ENCODE measurements at places on chromosomes 12 and 14. TPM values are rescaled to one million over a fixed set of nuclear protein-coding genes. Genes with fewer than 3 reads are reported as not detected.
A peak's percentile ranks its signal among the peaks of the same experiment; 100 is the strongest.

Gene ITGA7
- 76.1 TPM for polyA plus RNA-seq

DNA sequence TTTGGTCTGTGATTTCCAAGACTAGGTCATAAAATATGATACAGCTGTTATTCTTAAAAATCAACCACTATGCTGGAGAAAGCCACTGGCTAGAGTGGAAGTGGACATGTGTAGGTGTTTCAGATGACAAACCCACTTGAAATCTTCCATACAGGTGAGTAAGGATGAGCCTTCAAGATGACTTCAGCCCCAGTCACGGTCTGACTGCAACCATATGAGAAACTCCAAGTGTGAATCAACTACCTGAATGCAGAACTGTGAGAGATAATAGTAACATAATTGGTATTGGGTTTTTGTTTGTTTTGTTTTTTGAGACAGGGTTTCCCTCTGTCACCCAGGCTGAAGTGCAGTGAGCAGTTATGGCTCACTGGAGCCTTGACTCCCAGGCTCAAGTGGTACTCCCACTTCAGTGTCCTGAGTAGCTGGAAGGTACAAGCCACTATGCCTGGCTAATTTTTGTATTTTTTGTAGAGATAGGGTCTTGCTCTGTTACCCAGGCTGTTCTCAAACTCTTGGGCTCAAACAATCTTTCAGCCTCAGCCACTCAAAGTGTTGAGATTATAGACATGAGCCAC lies 273.3 kb upstream of the LRIG3 start:
- no peak overlapping the region for H3K27ac ChIP-seq
- no peak overlapping the region for H3K4me3 ChIP-seq
- H3K4me1 ChIP-seq, result no peaks in the 10 kb centered on the region
- H3K27me3 ChIP-seq, result no peaks in the 10 kb centered on the region

Gene HOTAIR
- not detected for polyA plus RNA-seq

DNA sequence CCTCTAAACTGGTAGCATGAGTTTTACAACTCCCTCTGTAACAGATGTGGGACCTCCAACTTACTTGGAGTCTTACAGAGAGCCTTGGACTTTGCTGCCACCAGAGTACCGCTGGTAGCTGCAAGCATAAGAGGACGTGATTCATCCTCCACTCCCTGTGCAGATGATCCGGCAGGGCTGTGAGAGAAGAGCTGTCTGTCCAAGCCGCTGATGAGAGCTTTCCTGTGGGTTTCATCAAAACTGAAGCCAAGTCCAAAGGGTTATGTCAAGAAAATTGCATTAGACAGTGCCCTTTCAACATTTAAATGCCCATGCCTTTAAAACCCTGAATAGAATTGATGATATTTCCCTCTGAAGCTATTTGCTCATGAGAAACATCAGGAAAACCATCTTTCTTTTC lies 85.8 kb downstream of the LLPH start:
- H3K27ac ChIP-seq, result no peak overlapping the region
- H3K36me3 ChIP-seq, result no peaks in the 10 kb centered on the region
- no peaks in the 10 kb centered on the region for H3K4me1 ChIP-seq

DNA sequence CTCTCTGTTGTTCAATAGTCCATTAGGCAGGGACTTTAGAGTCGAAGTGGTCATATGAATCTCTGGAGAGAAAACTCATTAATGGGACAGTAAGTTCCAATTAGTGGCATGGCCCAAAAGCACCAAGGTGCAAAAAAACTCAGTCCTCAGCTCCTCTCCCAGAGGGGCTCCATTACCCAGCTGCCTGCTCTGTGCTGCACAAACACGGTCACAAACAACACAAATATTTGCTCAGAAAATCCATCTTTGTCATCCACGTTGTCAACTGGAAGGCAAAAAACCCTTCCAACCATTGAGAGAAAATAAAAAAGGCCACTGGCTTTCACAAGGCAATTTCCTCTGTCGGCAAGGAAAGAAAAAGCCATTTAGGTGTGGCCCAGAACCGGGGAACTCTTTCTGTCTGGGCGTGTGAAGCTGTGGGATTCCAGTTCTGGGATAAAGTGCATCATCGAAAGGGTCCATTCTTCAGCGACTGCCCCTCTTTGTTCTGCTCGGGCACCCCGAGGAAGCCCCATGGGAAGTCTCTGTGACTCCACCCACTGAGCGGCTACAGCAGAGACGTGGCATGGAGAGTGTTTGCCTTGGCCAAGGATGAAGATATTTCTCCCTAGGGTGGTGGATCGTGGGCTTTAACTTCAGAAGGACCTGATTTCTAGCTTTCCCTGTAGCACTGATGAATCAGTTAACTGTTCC lies 137.6 kb downstream of the VRK1 start:
- H3K27ac ChIP-seq, result no peak overlapping the region
- H3K36me3 ChIP-seq, result no peaks in the 10 kb centered on the region
- no peak for DNase-seq
- no peaks in the 10 kb centered on the region for H3K27me3 ChIP-seq
- H3K4me3 ChIP-seq, result no peak overlapping the region

Gene SUOX
- 6.4 TPM for polyA plus RNA-seq

DNA sequence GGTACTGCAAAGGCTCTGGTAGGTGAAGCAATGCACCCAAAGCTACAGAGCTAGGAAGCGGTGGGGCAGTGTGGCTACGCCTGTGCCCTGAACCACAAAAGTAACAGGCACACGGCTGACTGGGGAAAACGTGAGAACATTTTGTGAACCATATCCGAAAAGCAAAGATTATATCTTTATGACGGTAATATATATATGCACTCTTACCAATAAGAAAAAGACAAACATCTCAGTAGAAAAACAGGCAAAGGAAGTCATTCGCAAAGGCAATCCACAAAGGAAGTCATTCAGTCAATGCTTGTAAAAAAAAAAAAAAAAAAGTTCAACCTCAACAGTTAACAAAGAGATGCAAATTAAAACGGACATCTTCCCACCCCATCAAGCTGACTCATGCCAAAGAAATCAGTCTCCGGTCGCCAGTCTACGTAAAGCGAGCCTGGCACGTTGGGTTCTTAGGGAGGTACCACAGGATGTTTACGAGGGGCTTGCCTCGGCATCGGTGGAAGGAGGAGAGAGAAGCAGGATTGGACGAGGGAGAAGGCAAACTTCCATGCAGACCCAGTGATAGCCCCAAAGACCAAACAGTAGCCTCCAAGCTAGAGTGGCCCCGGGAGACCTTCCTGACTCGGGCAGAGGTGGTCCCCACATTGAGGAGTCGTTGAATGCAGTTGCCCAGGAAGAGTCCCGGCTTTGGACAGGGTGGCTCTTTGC lies 39.4 kb upstream of the PPP2R5C start:
- H3K27me3 ChIP-seq, result no peaks in the 10 kb centered on the region
- H3K4me3 ChIP-seq, result no peak overlapping the region
- no peak for DNase-seq
- H3K36me3 ChIP-seq, result no peaks in the 10 kb centered on the region

- DNase-seq, result no peak
- peak overlapping the region; percentile 52 for H3K27ac ChIP-seq
- peaks cover 1% of the 10 kb centered on the region for H3K4me1 ChIP-seq
- H3K4me3 ChIP-seq, result no peak overlapping the region
- no peaks in the 10 kb centered on the region for H3K27me3 ChIP-seq
- H3K36me3 ChIP-seq, result no peaks in the 10 kb centered on the region
These were observed 90.2 kb downstream of the CHGA start for GRCh38 chr14:93012951-93013719.

DNA sequence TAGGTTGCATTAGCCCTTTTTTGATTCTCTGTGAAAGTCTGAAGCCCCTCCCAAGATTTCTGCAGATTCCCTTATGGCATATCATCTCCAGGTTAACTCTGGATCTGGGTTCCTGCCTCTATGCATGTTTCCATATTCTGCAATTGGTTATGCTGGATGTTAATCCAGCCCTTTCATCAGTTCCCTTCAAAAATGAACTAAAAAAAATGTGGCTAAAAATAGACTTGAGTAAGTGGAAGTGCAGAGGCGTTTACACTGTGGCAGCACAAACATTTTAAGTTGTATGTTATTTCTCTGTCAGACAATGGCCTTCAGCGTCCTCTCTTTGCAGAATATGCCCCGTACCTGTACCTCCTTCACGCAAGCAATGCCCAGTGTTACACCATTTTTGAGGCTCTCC lies 11.4 kb downstream of the MGST1 start:
- H3K27ac ChIP-seq, result no peak overlapping the region
- no peak for DNase-seq

DNA sequence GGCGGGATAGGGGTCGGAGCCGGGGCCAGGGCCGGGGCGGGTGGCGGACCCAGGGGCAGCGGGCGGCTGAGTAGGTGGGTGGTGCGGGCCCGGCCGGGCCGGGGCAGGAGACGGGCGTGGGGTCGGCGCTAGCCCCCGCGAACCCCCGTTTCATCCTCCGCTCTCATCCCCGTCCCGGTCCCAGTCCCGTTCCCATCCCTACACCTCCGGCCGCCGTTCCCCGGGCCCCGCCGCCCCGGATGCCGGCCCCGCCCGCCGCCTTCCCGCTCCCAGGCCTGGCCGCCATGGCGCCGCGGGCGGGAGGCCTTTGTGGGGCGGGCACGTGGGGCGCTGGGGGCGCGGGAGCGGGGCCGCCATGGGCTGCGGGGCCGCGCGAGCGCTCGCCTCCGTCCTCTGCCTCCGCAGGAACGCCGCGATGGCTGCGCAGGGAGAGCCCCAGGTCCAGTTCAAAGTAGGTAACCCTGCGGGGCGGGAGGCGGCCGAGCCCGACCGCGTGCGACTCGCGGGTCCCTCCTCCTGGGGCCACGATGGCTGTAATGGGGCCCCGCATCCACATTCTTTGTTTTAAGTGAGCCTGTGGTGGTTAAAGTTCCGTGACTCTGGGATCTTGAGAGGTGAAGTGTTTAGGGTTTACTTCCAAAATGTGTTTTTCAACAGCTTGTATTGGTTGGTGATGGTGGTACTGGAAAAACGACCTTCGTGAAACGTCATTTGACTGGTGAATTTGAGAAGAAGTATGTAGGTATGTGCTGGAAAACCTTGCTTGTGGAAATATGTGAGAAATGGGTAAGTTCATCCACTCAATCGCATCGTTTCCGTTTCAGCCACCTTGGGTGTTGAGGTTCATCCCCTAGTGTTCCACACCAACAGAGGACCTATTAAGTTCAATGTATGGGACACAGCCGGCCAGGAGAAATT lies 572 bp downstream of the RAN start:
- peaks cover 2% of the 10 kb centered on the region for H3K36me3 ChIP-seq
- H3K27ac ChIP-seq, result no peak overlapping the region
- H3K27me3 ChIP-seq, result no peaks in the 10 kb centered on the region
- H3K4me1 ChIP-seq, result peaks cover 3% of the 10 kb centered on the region

DNA sequence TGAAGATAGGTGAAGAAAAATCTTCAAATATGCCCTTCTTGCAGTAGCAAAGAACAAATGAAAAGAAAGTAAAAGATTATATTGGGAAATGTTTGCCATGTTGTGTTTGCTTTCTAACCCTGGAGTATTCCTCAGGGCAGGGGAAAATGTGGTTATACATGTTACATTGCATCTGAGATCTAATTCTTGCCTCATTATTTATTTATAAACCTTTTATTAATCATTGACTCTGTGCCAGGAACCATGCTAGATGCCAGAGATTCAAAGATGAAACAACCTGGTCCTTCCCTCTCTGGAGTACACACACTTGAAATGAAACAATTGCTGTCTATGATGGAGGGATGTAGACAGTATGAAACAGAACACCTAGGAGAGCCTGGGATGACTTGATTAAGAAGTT lies 128.1 kb upstream of the HMGA2 start:
- no peaks in the 10 kb centered on the region for H3K27me3 ChIP-seq
- no peak for DNase-seq
- H3K4me1 ChIP-seq, result peaks cover 4% of the 10 kb centered on the region
- H3K36me3 ChIP-seq, result no peaks in the 10 kb centered on the region
- no peak overlapping the region for H3K4me3 ChIP-seq

- DNase-seq, result no peak
- no peak overlapping the region for H3K27ac ChIP-seq
- no peak overlapping the region for H3K4me3 ChIP-seq
- H3K4me1 ChIP-seq, result no peaks in the 10 kb centered on the region
- no peaks in the 10 kb centered on the region for H3K27me3 ChIP-seq
These were observed 47.6 kb upstream of the FRMD6 start for GRCh38 chr14:51604073-51604472.

Gene SOCS2
- polyA plus RNA-seq, result 14.3 TPM

DNA sequence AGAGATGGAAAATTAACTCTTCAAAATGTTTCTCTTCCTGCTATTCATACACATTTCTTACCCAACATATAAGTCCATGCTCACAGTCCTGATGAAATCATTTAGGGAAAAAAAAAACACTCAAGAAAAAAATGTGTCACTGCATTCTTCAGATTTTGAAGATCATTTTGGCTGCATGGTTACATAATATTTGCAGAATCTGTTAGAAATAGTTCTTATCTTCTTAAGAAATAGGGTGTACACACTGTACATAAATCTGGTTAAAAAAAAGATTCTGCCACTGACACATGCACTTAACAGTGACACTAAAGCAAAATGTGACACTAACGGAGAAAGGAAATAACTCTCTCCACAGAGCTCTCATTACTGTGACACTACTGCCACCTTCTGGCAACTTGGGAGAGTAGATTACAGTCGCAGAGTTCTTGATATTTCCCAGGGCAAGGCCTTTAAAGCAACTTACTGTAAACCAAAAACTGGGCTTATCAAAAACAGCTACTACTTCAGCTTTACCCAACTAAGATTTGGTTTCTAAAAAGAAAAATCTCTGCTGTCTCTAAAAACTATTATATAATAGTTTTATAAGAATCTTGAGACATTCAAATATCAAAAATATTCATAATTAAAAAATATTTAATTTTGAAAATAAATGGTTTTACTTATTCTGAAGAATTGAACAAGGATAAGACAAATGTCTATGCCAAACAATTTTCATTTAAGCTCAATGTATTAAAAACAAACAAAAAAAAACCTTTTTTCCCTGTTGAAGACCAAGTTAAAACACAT lies 65.0 kb downstream of the SETD3 start:
- H3K27me3 ChIP-seq, result no peaks in the 10 kb centered on the region
- DNase-seq, result no peak
- H3K4me3 ChIP-seq, result no peak overlapping the region

- no peak overlapping the region for H3K4me3 ChIP-seq
- H3K4me1 ChIP-seq, result peaks cover 5% of the 10 kb centered on the region
- no peaks in the 10 kb centered on the region for H3K36me3 ChIP-seq
- peak; percentile 44 for DNase-seq
These were observed 151.5 kb upstream of the SLC38A2 start for GRCh38 chr12:46523863-46524770.

DNA sequence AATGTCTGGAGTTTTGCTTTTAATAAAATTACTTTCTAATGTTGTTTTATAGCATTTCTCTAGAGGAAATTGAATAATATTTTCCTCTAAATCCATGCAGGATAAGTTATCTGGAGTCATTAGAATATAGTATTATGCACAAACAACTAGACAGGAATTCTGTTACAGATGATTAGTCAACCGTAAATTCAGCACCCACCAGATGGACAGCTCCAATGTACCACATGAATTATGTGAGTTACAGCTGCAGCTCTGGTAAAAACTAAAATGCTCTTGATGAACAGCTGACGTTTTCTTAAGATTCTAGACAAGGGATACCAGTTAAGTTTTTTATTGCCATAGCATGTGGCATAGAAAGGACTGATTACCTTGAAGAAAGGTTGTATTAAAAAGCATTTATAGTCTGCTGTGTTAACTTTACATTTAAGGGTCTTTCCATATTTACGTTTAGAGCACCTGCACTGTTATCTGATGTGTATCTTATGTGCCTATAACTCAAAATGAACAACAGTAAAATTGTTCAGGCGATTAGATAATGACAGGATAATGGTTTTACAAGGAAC lies 321.4 kb upstream of the LRFN5 start:
- no peaks in the 10 kb centered on the region for H3K4me1 ChIP-seq
- H3K4me3 ChIP-seq, result no peak overlapping the region
- H3K27me3 ChIP-seq, result no peaks in the 10 kb centered on the region
- no peak for DNase-seq

Gene CFAP54
- 0.15 TPM for polyA plus RNA-seq

Gene ACVRL1
- polyA plus RNA-seq, result 13.5 TPM

- peaks cover 3% of the 10 kb centered on the region for H3K36me3 ChIP-seq
- no peaks in the 10 kb centered on the region for H3K27me3 ChIP-seq
- no peak for DNase-seq
These were observed 14.5 kb upstream of the CCT2 start for GRCh38 chr12:69570545-69571399.
